ENCODE measurements at places on chromosomes 2 and 18. TPM values are rescaled to one million over a fixed set of nuclear protein-coding genes. Genes with fewer than 3 reads are reported as not detected.

NTSR2 gene
- total RNA-seq, result not detected

COLEC11 gene
- total RNA-seq, result 30.0 TPM

UGT1A10 gene
- not detected for total RNA-seq

DNA sequence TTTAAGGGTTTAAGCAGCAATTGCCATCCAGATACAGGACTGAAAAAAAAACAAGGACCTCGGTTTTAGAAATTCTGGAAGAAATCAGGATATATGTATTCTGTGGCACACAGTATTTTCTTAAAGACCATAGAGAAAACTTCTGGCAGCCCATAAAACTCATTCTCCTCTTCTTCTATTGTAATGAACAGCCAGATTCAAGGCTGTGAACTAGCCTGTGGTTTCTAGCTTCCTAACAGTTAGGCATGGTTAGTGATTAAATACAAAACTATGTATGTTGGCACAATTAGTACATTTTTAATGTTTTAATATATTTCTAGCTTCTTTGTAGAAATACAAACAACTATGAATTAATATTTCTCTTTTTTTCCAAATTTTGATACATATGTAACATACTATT is 555.7 kb downstream of the DSC3 start:
- H3K4me1 ChIP-seq, result no peaks in the 10 kb centered on the region
- H3K27ac ChIP-seq, result no peak overlapping the region
- no peak for DNase-seq
- H3K36me3 ChIP-seq, result no peaks in the 10 kb centered on the region
- H3K4me3 ChIP-seq, result no peak overlapping the region

- DNase-seq, result no peak
- no peak overlapping the region for H3K4me3 ChIP-seq
- H3K27ac ChIP-seq, result no peak overlapping the region
- H3K27me3 ChIP-seq, result no peaks in the 10 kb centered on the region
- no peaks in the 10 kb centered on the region for H3K4me1 ChIP-seq
These were observed 15.5 kb downstream of the FBXO11 start for GRCh38 chr2:47890711-47891368.

- H3K36me3 ChIP-seq, result no peaks in the 10 kb centered on the region
- no peak for DNase-seq
- no peak overlapping the region for H3K27ac ChIP-seq
- no peaks in the 10 kb centered on the region for H3K27me3 ChIP-seq
These were observed 62.1 kb downstream of the DYM start for GRCh38 chr18:49398331-49398730.

GRCh38 chr18:74400813-74401212 is 56.3 kb downstream of the DIPK1C start:
- no peak overlapping the region for H3K4me3 ChIP-seq
- no peaks in the 10 kb centered on the region for H3K27me3 ChIP-seq
- no peak for DNase-seq
- no peak overlapping the region for H3K27ac ChIP-seq
- H3K36me3 ChIP-seq, result no peaks in the 10 kb centered on the region
- H3K4me1 ChIP-seq, result no peaks in the 10 kb centered on the region

DNA sequence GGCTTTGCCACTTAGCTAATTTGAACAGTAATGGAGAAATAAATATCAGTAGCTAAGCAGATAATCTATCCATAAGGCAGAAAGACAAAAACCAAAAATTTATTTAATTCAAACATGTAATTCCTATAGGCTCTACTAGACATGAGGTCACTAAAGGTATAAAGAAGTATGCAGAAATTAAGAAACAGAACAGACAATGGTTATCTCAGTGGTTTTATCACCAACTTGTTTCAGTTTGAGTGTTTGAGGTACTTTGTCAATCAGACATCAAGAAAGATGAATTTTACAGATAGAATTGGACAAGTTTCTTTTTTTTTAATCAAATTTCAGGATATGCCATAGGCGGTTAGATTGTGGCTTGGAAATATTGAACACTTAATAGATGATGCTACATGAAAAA is 67.4 kb upstream of the ZEB2 start:
- no peaks in the 10 kb centered on the region for H3K36me3 ChIP-seq
- H3K27me3 ChIP-seq, result no peaks in the 10 kb centered on the region
- H3K4me3 ChIP-seq, result no peak overlapping the region
- no peak for DNase-seq
- no peaks in the 10 kb centered on the region for H3K4me1 ChIP-seq

Measured in right lobe of liver (tissue), 6 donors.